Stimulated activated CD4-positive, alpha-beta T cell treated with anti-CD3 and anti-CD28 coated beads, Interleukin-12 subunit alpha, Interleukin-12 subunit beta, amount 100 ng/mL, for 48 hours (primary cell): ENCODE measurements at places on chromosomes 5 and 9.
A peak's percentile ranks its signal among the peaks of the same experiment; 100 is the strongest.

GRCh38 chr9:128026255-128026772, 40.8 kb downstream of the NAIF1 start:
- peak; percentile 59 for DNase-seq

- no peak for DNase-seq
Measured at GRCh38 chr9:33684831-33685230, 110.5 kb upstream of the PRSS3 start.

GRCh38 chr5:69367697-69368279, 1.5 kb downstream of the AK6 start:
- DNase-seq = no peak

DNA sequence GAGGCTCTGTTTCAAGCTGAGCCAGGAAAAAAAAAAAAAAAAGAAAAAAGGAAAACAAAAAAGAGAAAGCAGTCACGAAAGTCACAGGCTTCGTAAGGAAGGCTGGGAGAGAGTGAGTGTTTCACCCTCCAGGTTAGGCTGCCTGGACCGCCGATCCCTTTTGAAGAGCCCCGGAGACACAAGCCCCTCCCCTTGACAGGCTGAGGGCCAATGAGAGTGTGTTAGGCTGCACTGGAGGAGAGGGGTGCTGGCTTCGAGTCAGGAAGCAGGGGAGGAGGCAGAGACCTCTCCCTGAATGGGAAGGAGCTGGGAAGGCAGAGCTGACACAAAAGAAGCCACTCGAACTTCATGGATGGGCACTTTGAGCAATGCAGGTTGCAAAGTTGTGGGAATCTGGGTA, at the start of gene NMUR2:
NMUR2 (minus strand) TSS at position 135 of the 400 bp plus-strand sequence. CDS start 166 bp downstream, outside the sequence.
- DNase-seq = no peak

- DNase-seq = no peak
Measured at GRCh38 chr9:120505186-120505585, 74.8 kb downstream of the CDK5RAP2 start.

DNA sequence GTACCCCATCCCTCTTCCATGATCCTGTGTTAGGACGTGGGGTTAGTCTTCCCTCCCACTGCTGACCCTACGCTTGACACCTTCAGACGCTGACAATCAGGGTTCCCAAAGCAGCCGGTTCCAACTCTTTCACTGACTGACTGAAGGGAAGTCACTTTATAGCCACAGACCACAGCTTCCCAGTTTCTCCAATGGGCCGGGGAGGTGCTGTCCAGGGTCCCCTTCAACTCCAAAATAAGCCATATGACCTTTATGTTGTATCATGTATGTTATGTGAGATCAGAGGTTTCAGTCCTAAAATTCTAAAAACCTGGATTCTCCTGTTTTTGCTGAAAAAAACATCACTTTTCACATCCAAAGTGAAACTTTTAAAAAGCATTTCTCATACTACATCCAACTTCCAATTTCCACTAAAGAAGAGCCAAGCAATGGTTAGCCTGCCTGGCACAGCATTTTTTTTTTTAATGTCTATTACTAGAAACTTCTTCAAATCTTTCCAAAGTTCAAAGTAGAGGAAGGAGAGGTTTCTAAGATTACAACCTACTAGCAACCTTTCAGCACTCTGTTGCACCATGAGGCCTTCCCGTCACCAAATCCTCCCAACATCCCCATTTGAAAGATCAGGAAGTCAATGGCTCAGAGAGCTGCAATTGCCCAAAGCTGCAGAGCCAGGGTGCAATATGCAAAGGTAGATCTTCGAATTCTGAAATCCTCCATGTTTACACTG, 5.2 kb downstream of the EPB41L4B start:
- no peak for DNase-seq

DNA sequence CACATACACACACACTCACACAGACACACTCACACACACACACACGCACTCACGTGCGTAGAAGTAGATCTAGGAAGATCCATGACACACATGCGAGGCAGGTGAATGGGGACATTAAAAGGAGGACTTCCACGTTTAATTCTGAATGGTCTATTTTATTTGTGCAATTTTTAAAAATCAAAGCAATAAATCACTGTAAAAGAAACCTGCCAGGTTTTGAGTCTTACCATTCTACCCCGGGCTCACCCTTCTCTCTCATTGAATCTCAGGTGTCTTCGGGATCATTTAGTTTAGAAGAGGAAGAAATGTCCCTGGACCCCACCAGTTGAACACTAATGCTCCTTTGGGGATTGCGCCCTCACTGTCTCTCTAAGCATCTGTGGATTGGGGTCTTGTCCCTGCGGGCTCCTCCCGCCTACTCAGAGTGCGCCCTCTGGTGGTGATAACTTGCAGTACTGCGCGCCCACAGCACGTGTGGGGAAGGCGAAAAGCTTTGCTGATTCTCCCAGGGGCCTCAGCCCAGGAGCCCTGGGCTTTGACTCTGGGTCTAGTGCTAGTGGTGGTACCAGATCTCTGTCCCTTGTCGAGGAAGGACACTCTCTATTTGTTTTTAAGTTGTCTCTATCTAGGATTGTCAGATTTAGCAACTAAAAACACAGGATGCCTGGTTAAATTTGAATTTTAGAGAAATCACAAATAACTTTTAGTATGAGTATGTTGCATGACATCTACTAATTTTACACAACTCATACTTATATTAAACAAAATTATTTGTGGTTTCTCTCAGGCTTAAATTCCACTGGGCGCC, 34.8 kb downstream of the BOD1 start:
- peak; percentile 38 for DNase-seq

GRCh38 chr9:114450833-114451706, 54.2 kb downstream of the WHRN start:
- DNase-seq = no peak

DNA sequence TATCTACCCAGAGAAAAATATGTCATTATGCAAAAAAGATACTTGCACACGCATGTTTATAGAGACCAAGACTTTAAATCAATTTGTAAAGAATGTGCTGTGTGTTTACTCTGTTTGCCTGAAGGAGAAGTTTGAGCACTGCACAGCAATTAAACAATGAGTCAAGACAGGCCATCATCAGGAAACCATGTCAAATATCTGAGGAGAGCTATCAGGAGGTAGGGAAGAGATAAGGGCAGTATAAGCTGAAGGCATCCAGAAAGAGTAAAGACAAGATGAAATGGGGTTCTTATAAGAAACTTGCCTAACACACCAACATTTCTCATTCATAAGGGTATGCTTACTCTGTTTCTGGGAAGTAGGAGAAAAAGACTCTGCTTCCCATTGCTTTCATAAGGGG, 405.8 kb upstream of the PTGER4 start:
- no peak for DNase-seq

DNA sequence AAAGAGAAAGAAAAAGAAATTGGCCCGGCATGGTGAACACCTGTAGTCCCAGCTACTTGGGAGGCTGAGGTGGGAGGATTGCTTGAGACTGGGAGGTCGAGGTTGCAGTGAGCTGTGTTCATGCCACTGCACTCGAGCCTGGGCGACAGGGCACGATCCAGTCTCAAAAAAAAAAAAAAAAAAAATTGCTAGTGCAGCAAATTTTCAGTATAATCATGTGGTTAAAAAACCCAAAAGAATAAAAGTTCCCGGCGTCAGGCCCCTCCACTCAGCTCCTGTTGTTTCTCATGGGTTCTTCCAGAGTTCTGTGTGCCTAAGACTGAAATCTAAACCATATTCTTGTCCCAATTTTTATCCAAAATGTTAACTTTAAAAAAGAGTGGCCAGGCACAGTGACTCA, 49.1 kb downstream of the WNK2 start:
- no peak for DNase-seq
